ENCODE measurements at places on chromosomes 5 and 9.

GRCh38 chr5:79619854-79620253 is 7.6 kb downstream of the TENT2 start:
- ATAC-seq = no peak

DNA sequence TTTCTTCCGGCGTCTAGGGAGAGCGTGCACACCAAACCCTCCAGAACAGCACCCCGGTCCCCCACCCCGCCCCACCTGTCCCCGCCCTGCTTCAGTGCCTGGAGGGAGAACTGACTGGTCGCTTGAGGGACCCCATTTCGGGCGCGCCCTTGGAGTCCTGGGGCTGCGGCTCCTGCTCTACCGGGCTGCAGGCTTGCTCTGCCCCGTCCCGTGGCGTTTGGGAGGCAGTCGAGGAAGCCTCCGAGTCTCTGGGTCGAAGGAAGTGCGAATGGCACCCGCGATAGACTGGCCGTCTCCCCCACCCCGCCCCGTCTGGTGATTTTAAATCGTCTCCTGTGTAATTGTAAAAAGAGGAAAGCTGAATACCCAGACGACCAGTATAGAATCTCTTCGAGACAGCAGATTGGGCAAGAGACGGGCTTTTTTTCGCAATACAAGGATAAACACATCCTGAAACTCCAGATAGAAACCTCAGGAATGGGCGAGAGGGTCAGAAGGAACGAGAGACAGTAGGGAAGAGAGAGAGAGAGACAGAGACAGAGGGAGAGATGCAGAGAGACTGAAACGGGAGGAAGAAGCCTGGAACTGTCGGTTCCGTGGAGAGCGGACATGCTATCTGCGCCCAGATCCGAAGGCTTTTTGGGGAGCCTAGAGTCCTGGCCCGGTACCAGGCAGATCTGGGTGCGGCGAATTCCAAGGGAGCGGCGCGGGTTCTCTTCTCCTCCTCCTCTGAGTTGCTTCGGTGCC is 9.9 kb downstream of the PRDM6 start:
- ATAC-seq = peak; percentile 35

DNA sequence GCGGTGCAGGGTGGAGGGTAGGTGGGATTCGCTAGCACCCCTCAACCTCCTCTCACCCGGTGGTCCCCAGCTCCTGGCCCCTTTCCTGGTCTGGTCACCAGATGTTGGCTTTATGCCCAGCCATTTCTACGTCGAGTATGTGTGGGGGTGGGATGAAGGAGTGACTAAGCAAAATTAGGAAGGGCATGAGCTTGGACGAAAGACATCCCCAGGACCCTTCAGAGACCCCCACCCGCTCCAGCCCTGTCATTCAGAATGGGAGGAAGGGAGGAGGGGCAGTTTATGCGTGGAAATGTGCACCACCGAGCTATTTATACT is 742 bp downstream of the BHMT2 start:
- no peak for ATAC-seq

GRCh38 chr9:99447951-99448350 is 225.9 kb downstream of the SEC61B start:
- no peak for ATAC-seq

GRCh38 chr5:154647114-154647760 is 107.9 kb upstream of the LARP1 start:
- no peak for ATAC-seq

DNA sequence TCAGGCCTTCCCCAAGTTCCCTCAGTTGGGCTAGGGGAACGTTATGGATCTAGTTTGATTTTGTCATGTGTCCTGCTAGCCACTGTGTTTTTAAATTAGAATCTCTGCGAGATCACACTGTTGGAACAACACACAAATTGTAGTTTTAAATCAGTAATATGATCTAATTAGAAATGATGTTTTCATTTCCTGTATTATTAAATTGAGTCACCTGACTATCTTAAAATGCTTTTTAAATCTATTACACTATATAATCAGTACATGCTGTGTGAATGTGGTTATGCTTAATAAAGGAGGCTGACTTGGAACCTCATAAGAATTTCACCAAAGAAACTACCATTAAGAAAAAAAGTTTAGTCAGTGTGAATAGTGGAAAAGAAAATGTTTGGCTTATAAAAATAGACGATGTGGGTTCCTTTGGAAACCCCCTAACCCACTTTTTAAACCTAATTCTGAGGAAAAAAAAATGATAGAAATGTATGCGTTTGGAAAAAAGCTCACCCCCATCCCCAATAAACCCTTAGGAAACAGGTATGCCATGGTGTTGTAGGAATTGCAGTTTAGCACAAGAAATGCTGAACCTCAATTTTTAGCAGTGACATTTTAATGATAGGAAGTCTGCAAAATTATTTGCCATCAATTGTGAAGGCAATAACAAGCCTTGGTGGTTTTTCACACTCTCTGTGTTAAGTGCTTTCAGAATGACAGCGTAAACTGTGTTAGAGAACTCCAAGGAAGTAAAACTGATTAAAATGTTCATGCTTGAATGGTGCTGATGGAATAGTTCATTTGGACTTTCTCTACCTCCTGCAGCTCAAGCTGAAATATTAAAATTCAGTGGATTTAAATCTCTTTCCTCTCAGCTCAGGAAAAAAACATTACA is 59.0 kb downstream of the TLE4 start:
- 0 out of 3 replicates have a peak, but pooled peaks have one; percentile 22 for ATAC-seq

- no peak for ATAC-seq
Observed at GRCh38 chr5:74454263-74455030, 186.1 kb downstream of the ENC1 start.

DNA sequence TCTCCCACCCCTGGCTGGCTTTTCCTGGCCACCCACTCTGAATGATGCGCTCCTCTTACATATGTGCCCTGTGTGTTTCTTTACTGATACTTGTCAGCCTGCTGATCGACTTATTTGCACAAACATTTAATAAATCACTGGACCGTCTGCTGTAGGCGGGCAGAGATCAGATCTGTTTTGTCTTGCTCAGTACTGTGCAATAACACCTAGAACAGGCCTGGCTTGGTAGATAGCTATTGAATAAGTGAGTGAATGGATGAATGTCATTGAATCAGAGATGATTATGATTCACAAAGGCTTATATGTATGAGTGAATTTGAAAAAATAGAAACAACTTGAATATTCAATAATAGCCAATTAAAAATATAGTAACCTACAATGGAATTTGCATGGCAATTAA is 165.1 kb downstream of the RGS3 start:
- no peak for ATAC-seq

DNA sequence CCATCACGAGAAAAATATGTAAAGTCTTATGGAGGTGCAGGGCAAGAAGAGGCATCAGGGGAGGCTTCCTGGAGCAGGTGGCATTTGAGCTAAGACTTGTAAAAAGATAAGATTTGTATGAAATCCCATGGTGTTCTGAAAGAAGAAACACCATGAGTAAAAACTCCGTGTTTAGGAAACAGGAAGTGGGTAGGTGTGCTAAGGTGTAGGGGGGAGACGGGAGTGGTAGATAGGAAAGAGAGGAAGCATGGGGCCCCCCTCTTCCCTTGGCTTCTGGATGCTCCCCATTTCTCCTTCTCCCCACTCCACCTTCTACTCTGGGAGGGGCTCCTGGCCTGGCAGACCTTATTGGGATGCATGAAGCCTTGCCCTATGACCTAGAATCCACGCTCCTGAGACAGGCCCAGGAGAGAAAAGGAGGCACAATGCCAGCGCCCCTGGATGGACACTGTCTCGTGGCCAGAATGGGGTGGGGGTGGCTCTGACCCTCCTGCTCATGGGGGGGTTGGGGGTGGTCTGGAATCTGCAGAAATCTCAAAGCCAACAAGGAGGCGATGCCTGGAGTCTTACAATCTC is 103.6 kb downstream of the GTF3C4 start:
- no peak for ATAC-seq

- ATAC-seq = no peak
Observed at GRCh38 chr5:179833056-179833708, 12.5 kb downstream of the SQSTM1 start.

GRCh38 chr9:77038281-77039036 is 19.0 kb downstream of the FOXB2 start:
- ATAC-seq = no peak

DNA sequence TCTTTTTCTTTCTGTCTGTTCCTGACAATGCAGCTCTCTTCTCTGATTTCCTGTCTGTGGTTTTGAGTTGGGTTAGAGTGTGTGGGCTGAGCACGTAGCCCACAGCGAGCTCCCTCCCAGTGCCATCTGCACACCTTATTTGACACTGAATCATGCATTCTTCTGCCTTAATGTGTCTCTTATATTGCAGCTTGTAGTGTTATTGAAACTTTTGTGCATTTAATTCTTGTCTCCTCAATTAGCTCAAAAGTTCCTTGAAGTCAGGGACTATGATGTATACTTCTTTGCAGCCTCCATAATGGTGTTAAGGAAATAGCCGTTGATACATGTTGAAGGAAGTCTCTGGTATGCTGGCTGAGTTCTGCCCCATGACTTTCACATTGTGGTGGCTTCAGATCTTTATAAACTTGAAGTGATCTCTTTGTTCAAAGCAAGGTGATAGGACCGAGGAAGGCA is 576.2 kb upstream of the CLINT1 start:
- ATAC-seq = no peak

DNA sequence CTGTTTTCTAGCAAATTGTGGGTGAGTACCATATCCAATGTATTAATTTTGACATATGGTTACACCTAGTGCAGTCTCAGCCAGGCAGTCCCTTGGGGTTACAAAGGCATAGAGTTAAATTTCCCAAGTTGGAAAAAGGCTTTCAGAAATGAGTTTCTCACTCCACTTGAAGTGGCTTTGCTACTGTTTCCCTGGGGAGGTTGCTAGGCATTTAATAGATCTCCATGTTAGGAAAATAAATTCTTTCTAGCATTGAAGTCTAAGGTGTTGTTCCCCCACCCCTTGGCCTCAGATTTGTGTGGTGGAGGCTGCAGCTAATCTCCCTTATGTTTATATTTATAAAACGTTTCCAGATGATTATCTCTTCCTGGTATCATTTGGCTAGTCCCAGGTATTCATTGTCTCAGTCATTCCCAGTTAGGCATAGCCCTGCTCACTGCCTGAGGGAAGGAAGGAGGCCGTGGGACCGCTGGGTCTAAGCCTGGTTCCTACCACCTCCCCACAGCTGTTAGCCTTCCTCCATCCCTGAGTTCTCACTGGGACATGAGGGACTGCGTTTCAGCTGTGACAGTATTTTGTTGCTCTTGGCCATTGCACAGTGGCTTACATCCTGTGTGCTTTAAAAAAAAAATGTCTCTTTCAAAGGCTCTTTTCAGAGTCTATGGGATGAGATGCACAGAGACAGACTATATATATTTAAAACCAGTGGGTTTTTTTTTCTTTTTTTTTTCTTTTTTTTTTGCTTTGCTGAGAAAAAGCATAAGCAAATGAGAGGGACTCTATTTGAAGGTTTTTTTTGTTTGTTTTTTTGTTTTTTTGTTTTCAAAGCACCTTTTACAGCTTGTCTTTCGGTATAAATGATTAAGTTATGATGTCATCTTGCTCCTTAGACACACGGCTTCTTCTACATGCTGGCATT is 121.5 kb downstream of the MAST4 start:
- ATAC-seq = no peak

GRCh38 chr5:179217356-179217755 is 127.9 kb downstream of the ADAMTS2 start:
- ATAC-seq = no peak

DNA sequence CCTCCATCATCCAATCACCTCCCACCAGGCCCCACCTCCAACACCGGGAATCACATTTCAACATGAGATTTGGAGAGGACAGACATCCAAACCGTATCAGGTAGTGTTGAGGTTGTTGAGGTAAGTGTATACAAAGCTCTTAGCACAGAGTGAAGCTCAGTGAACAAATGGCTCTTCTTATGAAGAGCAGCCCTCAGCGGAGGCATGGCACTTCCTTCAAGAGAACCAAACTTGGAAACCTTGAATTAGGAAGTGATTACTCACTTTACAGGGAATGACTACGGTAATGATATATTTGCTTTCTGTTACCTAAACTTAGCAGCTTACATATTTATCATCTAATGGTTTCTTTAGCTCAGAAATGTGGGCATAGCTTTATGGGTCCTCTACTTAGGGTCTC is 92.8 kb downstream of the IQGAP2 start:
- ATAC-seq = no peak

DNA sequence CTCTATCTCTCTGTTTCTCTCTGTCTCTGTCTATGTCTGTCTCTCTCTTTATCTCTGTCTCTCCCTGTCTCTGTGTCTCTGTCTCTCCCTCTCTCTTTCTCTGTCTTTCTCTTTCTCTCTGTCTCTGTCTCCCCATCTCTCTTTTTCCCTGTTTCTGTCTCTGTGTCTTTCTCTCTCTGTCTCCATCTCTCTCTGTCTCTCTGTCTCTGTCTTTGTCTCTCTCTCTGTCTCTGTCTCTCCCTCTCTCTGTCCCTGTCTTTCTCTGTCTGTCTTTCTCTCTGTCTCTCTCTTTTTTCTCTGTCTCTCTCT is 2.1 kb upstream of the SLC6A19 start:
- ATAC-seq = no peak

DNA sequence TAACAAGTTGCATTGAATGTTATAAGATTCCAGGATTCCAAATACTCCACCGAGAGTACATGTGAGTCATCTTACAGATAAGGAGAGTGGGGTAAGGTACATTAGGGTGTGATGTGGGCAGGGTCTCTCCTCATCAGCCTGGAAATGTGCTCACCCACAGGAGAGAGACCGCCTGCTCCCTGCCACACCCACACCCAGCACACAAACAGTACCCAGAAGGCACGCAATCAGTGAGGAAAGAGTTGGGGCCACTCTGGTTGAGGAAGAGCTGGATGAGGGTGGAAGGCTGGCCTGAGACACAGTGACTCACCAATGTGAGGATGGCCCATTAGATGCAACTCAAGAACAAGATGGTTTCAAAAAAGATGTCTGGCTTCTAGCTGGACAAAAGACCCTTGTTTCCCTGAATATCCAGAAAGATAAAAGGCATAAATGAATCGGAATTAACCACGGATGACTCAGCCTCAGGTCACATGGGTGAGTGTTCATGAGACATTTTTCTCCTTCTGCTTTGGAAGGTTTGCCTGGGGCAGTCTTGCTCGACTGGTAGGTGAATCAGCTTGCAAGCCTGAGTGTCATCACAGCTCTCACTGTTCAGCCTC is 51.1 kb upstream of the LHFPL2 start:
- ATAC-seq = peak; percentile 87

Measured in SK-N-SH treated with all-trans-retinoic acid at 6 μM for 48 hours (cell line).